NCI-H526 (cell line): ENCODE measurements at places on chromosomes 1 and 21.
A peak's percentile ranks its signal among the peaks of the same experiment; 100 is the strongest.

DNA sequence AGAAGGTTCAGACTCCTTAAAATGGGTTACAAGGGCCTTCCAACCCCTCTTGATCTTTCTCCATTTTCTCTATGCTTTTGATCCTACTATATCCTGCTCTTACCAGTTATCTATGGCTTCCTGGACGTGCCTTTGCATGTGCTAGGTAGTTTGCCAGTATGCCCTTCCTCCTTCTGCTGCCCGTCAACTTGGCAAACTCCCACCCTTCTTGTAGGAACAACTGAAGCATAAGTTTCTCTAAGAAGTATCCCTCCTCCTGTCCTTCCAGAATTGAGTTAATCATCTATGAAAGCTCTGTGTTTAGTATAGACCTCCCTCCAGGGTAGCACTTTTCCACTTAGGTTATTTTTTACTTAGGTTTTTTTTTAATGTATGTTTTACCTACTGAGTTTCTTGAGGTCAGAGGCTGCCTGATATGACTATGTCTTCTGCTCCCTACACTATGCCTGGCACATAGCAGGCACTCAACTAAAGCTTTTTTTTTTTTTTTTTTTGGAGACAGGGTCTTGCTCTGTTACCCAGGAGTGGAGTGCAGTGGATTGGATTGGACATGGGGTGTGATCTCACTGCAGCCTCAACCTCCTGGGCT, 10.0 kb upstream of the IGSF3 start:
- no peak for DNase-seq

GRCh38 chr1:226019572-226019971, 20.4 kb upstream of the SDE2 start:
- no peak for DNase-seq

GRCh38 chr1:27536767-27537166, 46.8 kb upstream of the WASF2 start:
- DNase-seq, result no peak

DNA sequence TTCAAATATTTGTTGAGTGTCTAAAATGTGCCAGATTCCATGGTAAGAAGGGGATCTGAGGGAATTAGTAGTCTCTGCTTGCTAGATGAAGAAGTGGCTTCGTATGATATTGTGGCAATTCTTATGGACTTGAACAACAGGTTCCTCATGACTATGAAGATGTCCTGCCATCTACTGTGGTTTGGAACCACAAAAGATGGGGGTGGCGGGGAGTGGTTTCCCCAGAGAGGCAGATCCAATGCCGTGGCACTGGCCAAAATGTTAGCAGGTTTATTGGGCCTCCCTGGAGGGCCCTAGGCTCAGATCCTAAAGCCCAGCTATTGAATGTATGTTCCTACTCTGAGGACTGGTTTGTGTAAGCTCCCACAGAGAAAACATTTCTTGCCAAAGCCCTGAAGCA, 120.8 kb downstream of the RGS2 start:
- no peak for DNase-seq

DNA sequence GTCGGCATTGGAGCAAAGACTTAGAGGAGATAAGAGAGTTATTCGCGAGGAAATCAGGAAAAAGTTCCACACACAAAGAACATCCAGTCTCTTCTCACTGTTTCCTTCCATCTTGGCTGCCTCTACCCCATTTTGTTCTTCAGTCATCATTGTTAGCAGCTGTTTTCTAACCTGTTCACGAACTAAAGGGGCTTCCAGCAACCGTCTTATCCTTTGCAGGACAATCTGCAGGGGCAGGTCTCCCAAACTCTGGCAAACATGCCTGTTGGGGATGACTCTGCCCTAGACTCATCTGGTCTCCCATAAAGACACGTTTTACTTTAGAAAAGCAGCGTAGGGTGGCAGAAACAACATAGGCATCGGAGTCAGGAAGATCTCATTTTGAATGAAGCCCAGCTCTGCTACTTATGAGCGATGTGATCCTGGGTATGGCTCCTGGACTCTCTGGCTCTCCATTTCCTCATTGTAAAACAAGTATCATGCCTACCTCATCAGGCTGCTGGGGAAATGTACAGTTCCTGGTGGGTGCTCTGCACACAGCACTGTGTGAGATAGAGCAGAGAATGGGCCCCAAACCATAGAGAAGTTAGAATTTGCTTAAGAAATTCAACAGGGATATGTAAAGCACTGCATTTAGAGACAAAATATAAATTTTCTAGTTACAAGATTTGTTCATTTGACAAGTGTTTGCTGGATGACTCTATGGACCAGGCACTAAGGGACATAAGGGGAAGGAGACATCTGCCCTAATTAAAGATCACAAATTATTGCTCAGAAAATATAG, 59.7 kb downstream of the MEF2D start:
- peak; percentile 53 for DNase-seq

- DNase-seq, result no peak
Observed at GRCh38 chr1:51926171-51926812, 47.8 kb upstream of the NRDC start.

- no peak for DNase-seq
Observed at GRCh38 chr1:212684076-212684475, 15.6 kb downstream of the BATF3 start.

DNA sequence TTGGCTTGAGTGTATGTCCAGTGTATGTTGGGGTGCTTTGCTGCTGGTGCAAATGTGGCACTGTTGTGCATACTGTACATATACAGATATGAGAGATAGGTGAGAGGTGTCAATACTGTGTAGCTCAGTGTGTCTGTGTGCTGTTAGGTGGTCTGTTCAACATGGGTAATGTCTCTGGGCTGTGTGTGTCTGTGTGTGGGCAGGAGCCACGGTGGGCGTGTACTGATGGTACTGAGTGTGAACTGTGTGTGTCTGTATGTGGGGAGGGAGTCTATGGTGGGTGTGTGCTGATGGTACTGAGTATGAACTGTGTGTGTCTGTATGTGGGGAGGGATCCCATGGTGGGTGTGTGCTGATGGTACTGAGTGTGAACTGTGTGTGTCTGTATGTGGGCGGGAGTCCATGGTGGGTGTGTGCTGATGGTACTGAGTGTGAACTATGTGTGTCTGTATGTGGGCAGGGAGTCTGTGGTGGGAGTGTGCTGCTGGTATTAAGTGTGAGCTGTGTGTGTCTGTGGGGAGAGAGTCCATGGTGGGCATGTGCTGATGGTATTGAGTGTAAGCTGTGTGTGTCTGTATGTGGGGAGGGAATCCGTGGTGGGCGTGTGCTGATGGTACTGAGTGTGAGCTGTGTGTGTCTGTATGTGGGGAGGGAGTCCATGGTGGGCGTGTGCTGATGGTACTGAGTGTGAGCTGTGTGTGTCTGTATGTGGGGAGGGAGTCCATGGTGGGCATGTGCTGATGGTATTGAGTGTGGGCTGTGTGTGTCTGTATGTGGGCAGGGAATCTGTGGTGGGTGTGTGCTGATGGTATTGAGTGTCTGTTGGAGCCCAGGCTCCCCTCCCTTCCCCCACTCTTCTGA, 32.2 kb upstream of the FOXO6 start:
- DNase-seq, result no peak

DNA sequence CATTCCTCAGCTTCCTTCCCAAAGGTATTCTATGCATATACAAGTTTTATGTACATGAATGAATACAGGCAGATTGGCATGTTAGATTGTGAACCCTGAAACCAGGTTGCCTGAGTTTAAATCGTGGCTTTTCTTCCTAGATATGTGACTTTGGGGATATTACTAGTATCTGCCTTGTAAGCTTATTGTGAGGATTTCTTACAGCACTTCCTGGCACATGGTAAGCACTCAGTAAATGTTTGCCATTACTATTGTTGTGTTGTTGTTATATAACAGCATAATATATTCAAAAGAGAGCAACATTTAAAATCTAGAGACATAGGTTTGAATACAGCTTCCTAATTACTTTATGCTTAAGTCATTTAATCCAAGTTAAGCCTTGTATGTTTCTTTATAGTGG, 45.1 kb downstream of the RAP1A start:
- no peak for DNase-seq

GRCh38 chr1:47651311-47652089, 213.7 kb downstream of the FOXD2 start:
- no peak for DNase-seq

DNA sequence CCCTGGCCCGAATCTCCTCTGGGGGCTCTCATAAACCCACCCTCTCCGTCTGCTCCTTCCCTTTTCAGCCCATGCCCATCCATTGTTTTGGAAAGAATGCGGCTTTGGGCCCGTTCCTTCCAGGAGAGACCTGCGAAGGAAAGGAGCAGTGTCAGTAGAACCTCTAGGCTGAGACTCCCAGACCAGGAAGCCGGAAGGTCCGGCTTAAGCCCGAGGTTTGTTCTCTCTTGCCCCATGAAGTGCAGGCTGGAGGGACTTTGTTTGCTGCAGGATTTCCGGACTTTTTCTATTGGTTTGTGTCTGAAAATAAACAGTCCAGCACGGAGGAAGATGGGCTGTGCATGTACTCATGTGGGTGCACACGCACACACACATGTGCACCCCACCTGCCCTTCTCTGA, 49.8 kb downstream of the ELK4 start:
- no peak for DNase-seq

DNA sequence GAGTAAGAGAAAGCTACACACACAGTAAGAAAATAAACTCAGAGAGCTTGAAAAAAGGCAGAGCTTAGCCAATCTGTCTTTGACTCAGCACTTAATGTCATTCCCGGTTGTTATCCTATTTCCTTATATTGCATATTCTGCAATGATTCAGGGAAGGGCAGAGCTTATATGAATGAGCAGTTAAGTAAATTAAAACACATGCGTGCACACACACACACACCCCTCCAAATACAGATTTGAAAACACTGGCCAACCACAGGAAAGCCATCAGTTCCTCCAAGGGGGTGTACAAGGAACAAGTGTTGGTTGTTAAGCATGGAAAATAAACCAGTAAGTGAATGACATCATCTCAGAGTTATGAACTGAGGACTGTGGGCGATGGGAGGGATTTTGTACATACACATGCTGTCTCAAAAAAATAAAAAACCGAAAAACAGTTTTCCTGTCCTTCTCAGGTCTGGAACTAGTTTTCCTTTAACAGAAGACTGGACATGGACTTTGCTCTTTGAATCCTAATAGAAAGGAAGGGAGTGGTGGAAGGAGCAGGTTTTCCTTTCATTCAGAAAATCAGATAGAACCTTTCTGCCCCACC, 1.0 kb downstream of the IQGAP3 start:
- no peak for DNase-seq

DNA sequence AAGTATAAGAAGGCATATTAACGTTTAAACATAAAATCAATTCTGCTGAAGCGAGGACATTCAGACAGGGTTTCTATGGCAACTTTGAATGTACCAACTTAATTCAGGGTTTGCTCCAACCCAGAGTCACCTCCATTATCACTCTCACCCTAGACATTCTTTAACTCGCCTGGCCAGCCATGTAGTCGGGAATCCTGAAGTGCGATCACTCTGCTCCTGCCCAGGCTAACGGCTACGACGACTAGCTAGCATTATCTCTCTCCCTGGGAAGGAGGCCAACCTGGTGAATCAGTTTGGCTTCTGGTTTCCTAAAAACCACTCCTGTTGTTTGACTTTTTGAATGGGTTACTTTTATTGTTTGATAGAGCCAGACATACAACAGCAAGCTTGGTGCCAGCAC, 38.9 kb upstream of the ZBTB18 start:
- DNase-seq, result no peak

DNA sequence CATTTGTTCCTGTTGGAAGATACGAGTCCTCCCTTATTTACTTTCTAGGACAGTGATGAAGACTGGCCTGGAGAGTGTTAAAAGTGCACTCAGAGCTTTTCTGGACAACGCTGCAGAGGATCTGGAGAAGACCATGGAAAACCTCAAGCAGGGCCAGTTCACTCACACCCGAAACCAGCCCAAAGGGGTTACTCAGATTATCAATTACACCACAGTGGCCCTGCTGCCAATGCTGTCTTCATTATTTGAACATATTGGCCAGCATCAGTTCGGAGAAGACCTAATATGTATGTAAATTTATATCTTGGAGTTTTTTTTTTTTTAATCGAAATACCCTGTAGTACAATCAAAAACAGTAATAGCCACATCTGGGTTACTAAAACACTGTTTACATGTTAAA, 190.5 kb downstream of the ZP4 start:
- no peak for DNase-seq

DNA sequence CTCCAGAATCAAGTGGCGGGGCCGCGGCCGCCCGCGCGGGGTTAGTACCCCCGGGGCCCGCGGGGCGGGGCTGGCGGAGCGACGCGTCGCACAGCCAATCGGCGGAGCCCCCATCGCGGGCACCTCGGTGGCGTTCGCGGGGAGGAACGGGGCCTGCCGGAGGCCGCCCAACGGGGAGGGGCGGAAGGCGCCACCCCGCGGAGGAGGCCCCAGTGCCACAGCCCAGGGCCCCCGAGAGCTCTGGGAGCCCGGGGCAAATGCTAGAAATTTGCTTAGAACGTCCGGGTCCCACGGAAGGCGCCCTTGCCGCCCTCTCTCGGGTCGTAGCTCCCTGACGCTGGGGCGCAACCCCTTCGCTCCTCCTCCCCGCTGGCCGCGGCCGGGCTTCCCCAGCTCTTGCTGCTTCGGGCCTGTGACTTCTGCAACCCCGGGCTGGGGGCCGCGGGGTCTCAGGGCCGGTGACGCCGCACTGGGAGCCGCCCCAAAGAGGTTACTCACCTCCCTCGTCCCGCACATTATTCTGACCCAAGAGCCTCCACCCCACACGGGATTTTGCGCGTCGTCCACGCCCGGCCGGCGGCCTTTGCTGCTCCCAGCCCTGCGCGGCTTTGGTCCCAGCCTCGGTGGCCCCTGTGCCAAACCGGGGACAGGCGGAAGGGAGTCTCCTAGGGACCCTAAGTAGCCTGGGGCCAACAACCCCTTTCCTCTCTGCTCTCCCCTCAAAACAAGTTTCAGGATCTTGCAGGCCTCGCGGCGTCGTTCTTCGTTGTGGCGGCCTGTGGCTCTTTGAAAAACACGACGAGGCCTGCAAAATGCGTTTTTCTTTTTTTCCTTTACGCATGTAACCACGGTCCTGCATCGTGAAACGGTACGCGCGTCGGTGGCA, at the start of gene RUNX3:
RUNX3 (minus strand) TSS at position 17 of the 886 bp plus-strand sequence. CDS start 408 bp downstream, outside the sequence.
- peak; percentile 36 for DNase-seq

DNA sequence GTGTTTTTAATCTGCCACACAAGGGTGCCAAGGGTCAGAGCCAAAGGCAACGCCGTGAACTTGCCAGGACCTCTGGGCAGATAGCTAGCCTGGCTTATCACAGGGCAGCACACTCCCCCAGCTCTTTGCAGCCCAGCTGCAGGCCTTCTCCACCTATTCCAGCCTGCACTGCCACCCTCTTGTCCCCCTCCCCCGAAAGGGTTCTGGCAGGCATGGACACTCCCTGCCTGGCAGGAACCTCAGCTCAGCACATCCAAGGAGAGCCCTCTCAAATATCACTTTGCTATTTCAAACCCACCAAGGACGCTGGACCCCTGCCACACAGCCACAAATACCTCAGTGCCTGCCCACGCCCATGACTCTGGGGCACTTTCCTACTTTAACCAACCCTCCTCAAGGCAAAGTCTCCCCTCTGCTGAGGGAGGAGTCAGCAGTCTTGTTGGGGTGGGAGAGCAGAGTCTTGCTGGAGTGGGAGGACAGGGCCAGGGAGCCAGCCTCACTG, 9.1 kb downstream of the SSBP3 start:
- no peak for DNase-seq

- DNase-seq, result no peak
Observed at GRCh38 chr1:45952072-45952471, 148.7 kb downstream of the MAST2 start.
